Bone marrow (tissue), 2 donors: ENCODE measurements at places on chromosomes 16 and 17.
A peak's percentile ranks its signal among the peaks of the same experiment; 100 is the strongest.

DNA sequence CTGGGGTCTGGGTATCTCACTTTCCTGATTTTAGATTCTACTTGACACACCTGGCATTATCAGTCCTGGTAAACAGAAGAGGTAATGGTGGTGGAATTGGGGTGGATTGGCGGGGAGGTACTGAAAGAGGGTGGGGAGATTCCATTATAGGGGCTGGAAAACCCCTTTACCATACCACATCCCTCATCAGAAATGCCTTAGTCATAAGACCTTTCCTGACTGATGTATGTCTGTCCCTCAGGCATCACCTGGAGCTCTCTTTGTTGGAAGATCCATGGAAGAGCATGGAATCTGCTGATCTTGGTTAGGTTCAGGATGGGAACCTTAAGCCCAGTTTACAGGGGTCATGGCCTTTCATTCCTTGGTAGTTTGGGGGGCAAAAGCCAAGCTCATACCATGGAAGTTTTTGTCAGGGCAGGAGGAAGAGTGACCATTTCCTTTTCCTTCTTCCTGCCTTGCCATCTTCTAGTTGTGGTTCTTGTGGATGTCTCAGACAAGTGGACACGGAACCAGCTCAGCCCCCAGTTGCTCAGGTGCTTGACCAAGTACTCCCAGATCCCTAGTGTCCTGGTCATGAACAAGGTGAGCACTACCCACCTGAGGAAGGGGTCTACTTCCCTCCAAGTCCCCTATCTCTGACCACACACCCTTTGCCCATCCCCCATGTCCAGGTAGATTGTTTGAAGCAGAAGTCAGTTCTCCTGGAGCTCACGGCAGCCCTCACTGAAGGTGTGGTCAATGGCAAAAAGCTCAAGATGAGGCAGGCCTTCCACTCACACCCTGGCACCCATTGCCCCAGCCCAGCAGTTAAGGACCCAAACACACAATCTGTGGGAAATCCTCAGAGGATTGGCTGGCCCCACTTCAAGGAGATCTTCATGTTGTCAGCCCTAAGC is 3.3 kb downstream of the ERAL1 start:
- no peak for DNase-seq

DNA sequence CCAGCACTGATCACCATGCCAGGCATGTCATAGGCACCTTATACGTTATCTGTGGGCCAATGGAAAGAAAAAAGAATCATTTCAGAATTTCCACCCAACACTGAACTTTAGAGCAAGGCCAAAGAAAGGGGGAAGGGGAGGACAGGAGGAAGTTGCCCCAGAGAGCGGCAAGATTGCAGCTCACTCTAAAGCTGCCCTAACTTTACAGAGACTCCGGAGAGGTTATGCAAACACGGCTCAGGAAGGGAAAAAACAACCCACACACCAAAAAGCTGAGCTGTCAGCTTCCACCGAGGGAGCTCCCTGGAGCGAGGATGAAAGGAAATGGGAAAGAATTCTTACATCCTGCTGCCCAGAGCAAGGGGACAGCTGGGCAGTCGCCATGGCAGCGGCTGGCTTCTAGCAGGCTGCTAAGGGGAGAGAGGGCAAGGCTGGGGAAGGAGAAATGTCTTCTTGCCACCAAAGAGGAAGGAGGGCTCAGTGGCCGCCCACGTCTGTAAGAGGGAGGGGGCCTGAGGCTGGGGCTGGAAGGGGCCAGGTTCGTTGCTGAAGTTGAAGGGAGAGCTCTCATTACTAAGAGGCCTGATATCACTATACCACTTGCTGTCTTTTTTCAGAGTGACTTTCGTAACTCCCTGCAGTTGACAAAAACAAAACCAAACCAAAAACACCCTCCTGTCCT is 18.2 kb downstream of the COTL1 start:
- peak; percentile 65 for DNase-seq

- no peak for DNase-seq
Observed at GRCh38 chr17:27449541-27449940, 6.7 kb upstream of the KSR1 start.

GRCh38 chr17:68580236-68580770 is 20.9 kb downstream of the FAM20A start:
- DNase-seq: no peak

DNA sequence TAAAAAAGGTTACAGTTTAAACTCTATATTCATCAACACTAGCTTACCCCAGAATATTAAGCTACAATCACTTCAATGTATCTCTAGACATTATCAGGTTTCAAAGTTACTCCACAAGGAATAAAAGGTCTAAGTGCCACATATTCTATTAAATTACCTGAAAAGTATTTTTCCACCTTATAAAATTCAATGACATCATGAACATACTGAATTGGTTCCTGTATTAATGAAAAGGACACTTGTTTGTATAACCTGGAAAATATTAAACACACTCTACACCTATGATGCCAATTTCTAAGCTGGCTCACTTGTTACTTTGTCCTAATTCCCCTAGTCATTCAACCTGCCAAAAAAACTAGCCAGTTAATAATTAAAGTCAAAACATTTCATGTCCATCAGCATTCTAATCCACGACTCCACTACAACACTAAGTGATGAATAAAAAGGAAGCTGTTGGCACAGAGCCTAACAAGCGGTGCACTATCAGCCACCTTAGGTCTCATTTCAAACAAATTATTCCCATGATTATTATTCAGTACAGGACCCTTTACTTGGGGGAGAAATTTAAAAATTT is 12.2 kb downstream of the MED13 start:
- DNase-seq: no peak

- no peak for DNase-seq
Observed at GRCh38 chr16:78097548-78097947, 1.9 kb upstream of the WWOX start.

GRCh38 chr17:77366206-77366557 is 225.4 kb downstream of the SEC14L1 start:
- no peak for DNase-seq

DNA sequence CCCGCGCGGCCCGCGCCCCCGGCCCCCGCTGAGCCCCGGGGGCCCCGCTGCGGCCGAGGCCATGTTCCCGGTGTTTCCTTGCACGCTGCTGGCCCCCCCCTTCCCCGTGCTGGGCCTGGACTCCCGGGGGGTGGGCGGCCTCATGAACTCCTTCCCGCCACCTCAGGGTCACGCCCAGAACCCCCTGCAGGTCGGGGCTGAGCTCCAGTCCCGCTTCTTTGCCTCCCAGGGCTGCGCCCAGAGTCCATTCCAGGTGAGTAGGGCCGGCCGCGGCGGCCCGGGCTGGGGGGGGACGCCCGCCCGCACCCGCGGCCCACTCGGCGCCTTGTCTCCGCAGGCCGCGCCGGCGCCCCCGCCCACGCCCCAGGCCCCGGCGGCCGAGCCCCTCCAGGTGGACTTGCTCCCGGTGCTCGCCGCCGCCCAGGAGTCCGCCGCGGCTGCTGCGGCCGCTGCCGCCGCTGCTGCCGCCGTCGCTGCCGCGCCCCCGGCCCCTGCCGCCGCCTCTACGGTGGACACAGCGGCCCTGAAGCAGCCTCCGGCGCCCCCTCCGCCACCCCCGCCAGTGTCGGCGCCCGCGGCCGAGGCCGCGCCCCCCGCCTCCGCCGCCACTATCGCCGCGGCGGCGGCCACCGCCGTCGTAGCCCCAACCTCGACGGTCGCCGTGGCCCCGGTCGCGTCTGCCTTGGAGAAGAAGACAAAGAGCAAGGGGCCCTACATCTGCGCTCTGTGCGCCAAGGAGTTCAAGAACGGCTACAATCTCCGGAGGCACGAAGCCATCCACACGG is 504 bp downstream of the MAZ start:
- no peak for DNase-seq

GRCh38 chr17:62693616-62694409 is 66.3 kb downstream of the MRC2 start:
- no peak for DNase-seq

- no peak for DNase-seq
Observed at GRCh38 chr17:80431246-80432195, 16.6 kb downstream of the ENDOV start.

GRCh38 chr17:57706761-57707160 is 38.3 kb downstream of the CCDC182 start:
- no peak for DNase-seq

DNA sequence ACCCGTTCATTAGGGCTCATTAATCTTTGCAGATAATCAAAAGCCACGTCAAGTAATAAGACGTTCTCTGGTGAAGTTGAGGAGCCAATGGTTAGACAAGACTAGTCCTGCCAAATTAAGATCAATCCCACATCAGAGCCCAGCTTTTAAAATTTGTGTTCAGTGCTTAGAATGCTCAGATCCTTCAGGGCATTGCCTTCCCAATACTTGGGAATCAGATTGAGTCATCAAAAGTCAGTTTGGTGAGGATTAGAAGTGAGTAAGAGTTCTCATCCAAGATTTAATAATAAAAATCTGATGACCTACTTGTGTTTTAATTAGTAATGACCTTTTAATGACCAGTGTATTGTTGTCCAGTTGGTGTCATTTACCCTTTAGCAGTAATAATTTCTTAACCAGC is 19.8 kb downstream of the MAP2K4 start:
- no peak for DNase-seq

GRCh38 chr17:47684535-47685193 is 9.3 kb upstream of the TBKBP1 start:
- DNase-seq: no peak

DNA sequence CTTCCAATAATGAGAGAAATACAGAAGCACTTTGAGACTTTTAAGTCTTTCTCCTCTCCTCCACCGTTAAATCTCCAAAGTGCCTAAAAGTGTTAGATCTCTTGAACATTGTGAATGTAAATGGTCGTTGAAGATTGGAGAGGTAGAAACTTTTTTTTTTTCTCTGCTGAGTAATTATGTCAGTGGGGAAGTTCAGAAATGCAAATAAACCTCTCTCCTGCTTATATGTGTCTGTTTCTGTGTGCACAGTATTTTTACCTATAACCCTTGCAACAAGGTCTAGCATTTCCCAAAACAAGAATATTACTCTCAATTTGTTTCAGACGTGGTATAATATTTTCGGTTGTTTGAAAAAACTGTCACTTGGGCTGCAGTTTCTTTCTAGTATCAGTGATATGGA is 833.6 kb upstream of the CDH8 start:
- DNase-seq: no peak

- no peak for DNase-seq
Observed at GRCh38 chr17:34537445-34537844, 41.9 kb upstream of the TMEM132E start.

DNA sequence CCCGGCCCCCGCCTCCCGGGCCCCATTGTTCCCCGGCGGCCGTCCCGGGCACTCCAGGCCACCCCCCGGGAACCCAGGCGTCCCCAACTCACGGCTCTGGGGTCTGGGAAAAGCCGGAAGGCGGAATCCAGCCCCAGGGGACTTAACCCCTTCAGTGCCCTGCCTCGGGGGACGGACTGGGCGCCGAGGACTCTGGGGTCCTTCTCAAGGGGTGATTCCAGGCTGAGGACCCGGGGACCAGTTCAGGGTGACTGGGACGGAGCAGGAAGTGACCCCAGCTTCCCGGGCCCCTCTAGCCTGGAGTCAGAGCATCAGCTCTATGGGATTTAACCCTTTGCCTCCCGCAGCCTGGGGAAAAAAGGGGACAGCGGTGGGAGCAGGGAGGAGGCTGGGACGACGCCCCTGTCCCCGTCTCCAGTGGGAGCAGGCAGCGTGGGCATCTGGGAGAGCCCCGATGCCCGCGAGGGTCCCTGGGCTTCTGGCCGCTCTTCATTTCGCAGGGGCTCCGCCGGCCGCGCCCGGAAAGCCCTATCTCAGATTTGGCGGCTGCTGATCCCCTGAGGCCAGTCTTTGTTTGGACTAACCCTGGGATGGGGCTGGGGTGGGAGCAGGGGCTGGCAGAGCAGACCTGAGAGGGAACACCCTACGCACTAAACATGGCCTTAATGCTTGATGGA is at the start of gene ZNF629:
Gene ZNF629 (minus strand): TSS at position 270 of the 677 bp plus-strand sequence. CDS start 2,723 bp downstream, outside the sequence.
- DNase-seq: peak; percentile 22

- no peak for DNase-seq
Observed at GRCh38 chr16:77974883-77975282, 47.5 kb upstream of the CLEC3A start.

- DNase-seq: no peak
Observed at GRCh38 chr17:69947027-69947759, 127.8 kb upstream of the KCNJ16 start.

- DNase-seq: peak; percentile 4
Observed at GRCh38 chr17:50816771-50817751, 18.3 kb upstream of the WFIKKN2 start.

GRCh38 chr16:51886456-51886855 is 660.5 kb downstream of the TOX3 start:
- DNase-seq: no peak

- no peak for DNase-seq
Observed at GRCh38 chr16:2883458-2883908, 468 bp downstream of the FLYWCH2 start.

- no peak for DNase-seq
Observed at GRCh38 chr17:28811651-28812090, 30.9 kb downstream of the FAM222B start.

DNA sequence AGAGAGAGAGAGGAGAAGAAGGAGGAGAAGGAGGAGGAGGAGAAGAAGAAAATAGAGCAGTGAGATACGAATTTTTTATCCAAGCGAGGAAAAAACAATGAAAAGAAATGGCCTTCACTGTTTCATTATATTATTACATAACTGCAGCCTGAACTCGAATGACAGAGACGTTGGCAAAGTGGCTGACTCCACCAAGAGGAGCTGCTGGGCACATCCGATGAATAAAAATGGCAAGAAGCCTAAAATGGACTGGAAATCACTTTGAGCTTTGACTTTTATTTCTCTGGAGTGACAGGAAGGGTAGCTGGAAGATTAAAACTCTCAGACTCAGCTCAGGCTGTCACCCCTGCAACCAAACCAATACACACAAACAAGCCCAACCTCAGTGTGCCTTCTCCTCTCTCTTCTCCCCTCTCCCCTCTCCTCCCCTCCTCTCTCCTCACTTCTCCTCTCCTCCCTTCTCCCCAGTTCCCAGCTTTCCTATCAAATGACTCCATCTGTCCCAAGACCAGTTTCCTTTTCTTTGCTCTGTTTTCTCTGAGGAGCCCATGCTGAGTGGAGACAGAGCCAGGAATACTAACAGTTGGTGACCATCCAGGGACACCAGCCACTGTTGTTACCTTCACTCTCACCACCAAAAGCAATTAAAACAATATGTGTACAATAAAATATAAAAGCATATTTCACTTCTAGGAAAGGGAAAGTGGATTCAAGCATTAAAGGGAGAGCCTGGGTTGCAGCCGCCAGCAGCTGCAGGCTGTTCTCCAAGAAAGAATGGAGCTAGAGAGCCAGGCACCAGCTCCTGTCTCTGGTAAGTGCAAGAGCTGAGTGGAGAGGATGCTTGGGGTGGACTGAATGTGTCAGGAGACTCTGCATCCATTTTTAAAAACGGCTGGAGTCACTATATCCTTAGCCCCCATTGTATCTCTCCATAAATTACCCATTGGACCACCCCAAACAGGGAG is 51.2 kb downstream of the SOX9 start:
- DNase-seq: no peak

DNA sequence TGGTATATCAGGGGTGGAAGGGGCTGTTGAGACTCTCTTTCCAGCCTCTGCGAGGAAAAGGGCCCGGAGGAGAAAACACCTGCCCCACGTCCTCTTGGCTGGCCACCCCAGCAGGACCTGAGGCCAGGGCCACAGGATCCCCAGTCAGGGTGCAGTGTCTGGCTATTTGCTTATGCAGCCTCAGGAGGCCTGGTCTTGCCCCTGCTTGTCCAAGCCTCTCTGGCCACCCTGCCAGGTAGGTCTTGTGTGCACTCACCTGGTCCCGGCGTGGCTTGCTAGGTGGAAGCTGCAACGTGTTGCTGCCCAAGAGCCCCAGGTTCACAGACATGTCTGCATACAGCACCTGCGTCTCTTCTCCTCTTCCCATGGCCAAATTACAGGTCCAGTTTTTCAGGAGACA is 549 bp downstream of the TMEM238L start:
- no peak for DNase-seq

- no peak for DNase-seq
Observed at GRCh38 chr16:6689643-6690042, 643.0 kb upstream of the RBFOX1 start.
